ENCODE measurements at places on chromosomes 6 and 20. TPM values are rescaled to one million over a fixed set of nuclear protein-coding genes. Genes with fewer than 3 reads are reported as not detected.

RIMS4 gene
- not detected for total RNA-seq

GRCh38 chr6:155352811-155353210 is 38.5 kb upstream of the TFB1M start:
- no peak for DNase-seq

GRCh38 chr6:28710466-28711191 is 184.9 kb downstream of the GPX5 start:
- DNase-seq: no peak

DNA sequence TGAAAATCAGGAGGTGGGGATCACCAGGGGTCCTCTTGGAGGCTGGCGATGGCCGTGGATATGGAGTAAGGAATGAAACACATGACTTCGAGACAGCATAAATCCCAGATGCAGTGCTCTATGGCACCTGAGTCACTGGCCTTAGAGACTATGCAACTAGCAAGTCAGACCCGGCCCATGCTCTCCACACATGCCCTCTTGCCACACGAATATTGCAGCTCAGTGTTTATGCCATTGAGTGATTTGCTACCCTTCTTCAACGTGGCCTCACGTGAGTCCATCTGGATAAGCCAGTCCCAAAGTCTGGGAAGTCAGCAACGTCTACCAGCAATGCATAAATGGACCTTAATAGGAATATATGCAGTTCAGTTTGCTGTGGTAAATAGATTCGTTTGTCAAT is 466.3 kb downstream of the CD83 start:
- DNase-seq: no peak

BMP7 gene
- total RNA-seq: 0.67 TPM

- DNase-seq: no peak
Measured at GRCh38 chr6:107105511-107106116, 9.7 kb downstream of the BEND3 start.

DNA sequence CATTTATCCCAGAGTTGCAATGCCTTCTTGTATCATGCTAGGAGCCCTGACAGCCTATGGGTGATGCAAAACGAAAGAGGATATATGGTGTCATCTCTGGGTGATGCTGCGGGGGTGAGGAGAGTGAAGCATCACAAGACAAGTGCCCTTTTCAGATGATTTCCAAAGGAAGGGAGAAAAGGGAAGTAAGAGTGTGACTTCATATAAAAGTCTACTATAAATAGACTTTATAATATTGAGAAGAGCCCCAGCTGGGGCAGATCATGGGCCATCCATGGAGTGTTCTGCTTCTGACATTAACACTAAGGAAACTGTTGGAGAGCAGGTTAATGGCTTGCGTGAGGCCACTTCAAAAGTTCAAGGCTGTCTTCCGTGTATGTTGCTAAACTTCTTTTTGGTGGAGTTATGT is 4.4 kb downstream of the CD83 start:
- DNase-seq: no peak

- DNase-seq: no peak
Measured at GRCh38 chr6:128655978-128656498, 135.6 kb upstream of the PTPRK start.
